CD8-positive, alpha-beta T cell (primary cell): ENCODE measurements at places on chromosomes 11 and 22.
A peak's percentile ranks its signal among the peaks of the same experiment; 100 is the strongest.

GRCh38 chr11:101470881-101471520 lies 112.8 kb downstream of the TRPC6 start:
- no peak for DNase-seq

- no peak for DNase-seq
Measured at GRCh38 chr11:122393209-122393860, 262.2 kb upstream of the UBASH3B start.

DNA sequence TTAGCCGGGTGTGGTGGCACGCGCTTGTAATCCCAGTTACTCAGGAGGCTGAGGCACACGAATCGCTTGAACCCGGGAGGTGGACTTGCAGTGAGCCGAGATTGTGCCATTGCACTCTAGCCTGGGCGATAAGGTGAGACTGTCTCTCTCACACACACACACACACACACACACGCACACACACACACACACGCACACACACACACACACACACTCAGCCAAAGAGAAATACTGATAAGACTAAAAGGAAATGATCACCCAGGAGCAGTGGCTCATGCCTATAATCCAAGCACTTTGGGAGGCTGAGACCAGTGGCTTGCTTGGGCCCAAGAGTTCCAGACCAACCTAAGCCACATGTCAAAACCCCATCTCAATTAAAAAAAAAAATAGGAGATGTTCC lies 20.8 kb downstream of the HSPA8 start:
- DNase-seq: no peak

GRCh38 chr11:129458278-129458677 lies 82.6 kb downstream of the BARX2 start:
- no peak for DNase-seq

DNA sequence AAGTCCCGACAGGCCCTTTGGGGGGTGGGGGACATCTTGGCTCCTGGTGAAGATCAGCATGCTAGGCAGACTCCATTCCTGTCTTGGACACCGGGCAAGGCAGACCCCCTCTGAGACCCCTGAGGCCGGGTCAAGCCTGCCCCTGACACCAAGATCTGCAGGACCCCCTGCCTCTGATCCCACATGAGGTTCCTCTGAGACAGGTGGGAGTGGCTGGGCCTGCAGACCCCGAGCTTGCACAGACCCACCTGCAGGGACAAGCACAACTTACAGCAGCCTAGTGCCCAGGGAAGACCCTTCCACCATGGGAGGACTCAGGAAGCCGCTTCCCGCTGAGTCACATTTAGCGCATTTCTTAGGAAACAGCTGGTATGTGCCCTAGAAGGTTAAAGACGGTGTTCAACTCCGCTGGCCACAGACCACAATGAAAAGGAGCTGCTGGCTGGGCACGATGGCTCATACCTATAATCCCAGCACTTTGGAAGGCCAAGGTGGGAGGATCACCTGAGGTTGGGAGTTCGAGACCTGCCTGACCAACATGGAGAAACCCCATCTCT lies 15.5 kb downstream of the ARVCF start:
- no peak for DNase-seq

DNA sequence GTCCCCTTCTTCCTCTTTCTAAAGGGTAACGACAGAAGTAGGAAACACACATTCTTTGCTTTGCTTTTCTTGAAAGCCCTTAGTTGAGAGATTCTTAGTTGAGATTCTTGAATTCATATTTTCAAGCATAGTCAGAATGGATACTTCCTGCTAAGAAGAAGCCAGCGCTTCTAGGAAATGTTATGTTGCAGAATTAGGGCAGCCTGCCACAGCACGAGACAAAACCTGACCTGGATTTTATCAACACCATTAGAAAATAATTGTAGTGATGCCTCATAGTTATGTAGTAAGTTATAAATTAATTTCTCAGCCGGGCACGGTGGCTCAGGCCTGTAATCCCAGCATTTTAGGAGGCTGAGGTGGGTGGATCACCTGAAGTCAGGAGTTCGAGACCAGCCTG lies 37.9 kb upstream of the NUP160 start:
- DNase-seq: no peak

DNA sequence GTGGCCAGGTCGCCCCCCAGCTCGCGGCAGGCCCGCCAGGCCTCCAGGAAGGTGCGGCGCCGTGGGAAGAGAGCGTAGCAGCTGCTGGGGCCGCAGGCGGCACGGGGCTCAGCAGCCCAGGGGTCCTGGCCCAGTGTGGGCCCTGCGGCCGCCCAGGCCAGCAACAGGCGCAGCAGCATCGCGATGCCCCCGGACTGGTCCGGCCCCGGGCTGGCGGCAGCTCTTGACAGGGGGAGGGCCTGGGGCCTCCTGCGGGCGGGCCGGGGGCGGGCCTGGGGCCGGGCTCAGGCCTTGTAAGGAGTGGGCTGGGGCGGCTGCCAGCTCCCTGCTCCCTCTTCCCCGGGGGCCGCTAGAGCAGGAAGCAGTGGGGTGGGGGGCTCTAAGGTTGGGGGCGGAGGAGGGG lies at the start of gene CD248:
Gene CD248, minus strand, starts transcription at position 196 of the 403 bp plus-strand sequence. Its CDS starts 17 bp downstream, at position 179.
- peak; percentile 61 for DNase-seq

GRCh38 chr22:49369726-49370626 lies 457.7 kb downstream of the BRD1 start:
- no peak for DNase-seq

GRCh38 chr22:24536089-24536488 lies 18.8 kb downstream of the GUCD1 start:
- no peak for DNase-seq

DNA sequence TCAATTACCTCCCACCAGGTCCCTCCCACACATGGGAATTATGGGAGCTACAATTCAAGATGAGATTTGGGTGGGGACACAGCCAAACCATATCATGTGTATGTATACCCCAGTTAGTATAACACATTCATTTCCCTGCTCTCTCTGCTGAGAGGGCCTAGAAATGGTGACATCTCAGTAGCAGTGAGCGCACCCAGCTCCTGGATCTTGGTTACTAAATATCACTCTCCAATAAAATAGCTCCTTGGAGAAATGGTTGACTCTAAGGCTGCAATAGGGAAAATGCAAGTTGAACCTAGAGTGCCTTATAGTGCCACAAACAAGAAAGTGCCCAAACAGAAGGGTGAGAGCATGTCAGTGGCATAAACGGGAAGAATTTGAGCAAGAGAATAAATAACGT lies 59.6 kb downstream of the ARHGEF12 start:
- DNase-seq: no peak

- DNase-seq: no peak
Measured at GRCh38 chr11:42482822-42483221, 829.0 kb upstream of the API5 start.

DNA sequence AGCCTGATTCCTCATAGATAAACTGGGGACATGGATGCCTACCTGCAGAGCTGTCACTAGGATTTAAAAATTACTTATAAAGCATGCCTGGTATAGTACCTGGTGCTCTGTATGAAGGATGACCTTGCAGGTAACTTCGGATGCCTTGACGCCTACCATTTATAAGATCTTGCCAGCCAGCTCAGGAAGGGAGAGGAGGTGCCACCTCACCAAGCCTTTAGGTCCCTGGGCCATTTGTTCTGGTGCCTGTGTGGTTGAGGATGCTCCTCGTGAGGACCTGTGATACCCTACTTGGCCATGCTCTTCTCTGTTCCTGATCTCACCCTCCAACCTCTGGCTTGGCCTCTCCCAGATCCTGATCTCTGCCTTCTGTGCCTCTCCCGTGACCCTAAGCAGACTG lies 85.2 kb downstream of the FDX1 start:
- no peak for DNase-seq

GRCh38 chr11:73350908-73351636 lies 25.1 kb upstream of the RELT start:
- DNase-seq: peak; percentile 59

- DNase-seq: no peak
Measured at GRCh38 chr11:73236854-73237253, 18.8 kb downstream of the P2RY2 start.

GRCh38 chr11:44634401-44635281 lies 69.2 kb downstream of the CD82 start:
- peak; percentile 41 for DNase-seq

DNA sequence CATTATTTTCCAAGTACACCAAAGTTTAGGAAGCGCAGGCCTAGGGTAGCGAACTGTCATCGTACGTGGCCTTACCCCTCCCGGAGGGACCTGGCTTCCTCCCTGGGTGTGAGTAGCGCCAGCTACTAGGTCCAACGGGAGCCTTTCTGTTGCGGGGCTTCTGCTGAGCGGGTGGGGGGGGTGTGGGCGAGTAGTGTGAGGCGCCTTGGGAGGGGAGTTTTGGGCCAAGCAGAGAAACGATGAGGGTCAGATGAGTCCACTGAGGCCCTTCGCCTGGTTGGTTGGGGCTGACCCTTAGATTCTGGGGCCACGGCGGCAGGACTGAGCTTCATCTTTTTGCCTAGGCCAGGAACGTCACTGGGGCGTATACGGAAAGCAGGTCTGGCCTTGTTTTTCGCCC lies 868 bp downstream of the TEF start:
- no peak for DNase-seq

GRCh38 chr11:125314276-125315078 lies 149.9 kb downstream of the PKNOX2 start:
- DNase-seq: no peak

GRCh38 chr22:17013396-17014100 lies 5.5 kb upstream of the GAB4 start:
- DNase-seq: no peak

DNA sequence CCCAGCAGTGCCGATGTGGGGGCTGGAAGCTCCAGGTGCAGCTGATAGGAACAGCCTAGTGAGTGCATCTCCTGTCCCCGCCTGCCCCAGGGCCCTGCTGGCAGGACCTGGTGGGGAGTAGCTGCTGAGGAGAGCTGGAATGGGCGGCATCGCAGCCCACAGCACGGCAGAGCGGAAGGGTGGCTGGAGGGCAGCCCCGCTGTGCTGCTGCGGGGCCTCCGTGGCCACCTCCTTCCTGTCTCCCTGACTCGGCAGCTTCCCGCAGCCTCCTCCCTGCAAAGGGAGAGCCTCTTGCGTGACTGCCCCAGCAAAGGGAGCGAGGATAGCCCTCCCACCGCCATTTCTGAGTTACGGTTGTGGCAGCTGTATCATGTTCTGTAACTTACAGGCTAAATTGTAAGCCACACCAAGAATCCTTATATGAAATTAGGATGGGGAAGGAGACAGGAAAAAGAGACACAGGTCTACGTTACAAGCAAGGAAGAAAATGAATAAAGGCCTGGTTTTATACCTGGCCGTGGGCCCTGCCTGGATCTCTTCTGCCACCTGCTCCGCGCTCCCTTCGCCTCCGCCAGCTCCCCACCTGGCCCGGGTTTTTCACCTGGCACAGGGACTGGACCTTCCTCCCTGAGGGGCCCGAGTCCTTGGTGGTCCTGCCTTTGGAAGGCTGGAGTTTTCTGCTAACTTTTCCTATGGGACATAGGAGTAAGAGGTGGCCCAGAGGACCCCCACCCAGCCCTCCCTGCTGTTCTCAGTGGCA lies 10.0 kb downstream of the TPCN2 start:
- DNase-seq: no peak

DNA sequence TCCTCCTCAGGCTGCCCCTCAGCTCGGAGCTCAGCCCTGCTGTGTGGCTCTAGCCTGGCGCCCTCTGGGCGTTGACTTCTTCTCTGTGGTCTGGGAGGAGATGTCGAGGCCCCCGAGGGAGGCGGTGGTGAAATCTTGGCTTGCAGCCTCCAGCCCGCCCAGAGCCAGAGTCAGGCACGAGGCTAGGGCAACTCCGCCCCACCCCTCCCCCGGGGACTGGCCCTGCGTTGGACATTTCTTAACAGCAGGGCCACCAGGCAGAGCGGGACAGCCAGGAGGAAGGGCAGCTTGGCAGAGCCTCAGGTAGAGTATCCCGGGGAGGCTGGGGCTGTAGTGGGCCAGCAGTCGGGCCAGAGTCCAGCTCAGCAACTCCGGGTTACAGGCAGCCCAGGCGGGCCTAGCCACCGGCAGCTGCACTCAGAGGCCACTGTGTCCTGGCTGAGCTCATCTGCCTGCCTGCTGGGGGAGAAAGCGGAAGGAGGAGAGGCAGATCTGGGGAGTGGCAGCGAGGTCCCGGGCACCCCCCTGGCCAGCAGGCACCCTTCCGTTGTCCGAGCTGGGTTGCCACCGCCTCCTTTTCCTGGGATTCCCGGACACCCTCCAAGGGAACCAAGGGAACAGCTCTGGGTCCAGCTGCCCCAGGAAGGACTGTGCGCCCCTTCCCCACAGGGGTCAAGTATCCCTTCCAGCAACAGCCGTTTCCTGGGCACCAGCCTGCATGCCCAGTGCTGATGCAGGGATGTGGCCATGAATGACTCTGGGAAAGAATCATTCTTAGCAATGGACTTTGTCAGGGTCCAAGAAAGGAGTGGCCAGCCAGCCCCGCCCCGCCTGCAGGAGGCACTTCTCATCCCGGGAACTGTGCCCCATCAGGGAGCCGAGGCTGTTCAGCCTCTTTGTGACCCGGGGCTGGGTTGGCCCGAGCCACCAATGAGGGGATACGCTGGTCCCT lies at the start of gene ALDH3B1:
Gene ALDH3B1, plus strand, starts transcription at position 238 of the 952 bp plus-strand sequence. CDS start 4,971 bp downstream, outside the sequence.
- DNase-seq: no peak

DNA sequence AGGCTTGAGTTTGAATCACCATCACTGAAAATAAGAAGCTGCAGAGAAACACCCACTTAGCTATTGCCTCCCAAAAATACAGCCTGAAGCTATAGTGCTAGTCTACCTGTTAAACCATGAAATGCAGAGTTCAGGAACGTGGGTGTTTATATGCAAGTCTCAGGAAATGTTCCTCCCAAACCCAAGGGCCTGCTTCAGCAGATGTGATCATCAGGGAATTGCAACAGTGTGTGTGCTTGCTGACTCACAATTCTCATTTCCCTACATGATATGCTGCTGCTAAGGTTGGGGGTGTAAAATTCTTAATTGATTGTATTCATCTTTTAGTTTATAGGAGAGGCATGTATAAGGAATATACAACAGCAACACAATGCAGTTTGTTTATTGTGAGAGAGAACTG lies 49.6 kb downstream of the NUP98 start:
- no peak for DNase-seq

- peak; percentile 71 for DNase-seq
Measured at GRCh38 chr22:46803031-46803880, 40.8 kb downstream of the TBC1D22A start.

DNA sequence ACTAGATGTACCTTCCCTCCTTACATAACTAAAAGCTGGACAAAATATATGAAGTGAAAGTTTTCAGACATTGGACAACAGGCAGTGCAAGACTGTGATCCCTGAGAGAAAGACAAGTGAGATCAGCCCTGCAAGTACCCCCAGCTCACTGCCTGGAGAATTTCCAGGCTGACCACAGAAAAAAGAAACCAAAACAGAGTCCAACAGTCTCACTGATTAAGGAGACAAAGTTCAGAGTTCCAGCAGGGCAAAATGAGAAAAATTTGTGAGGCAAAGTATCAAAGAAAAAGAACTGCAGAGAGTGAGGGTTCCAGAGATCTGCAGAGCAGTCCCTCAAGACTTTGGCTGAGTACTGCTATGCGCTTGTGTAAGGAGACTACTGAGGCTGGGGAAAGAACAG lies 47.3 kb upstream of the TMEM45B start:
- no peak for DNase-seq

DNA sequence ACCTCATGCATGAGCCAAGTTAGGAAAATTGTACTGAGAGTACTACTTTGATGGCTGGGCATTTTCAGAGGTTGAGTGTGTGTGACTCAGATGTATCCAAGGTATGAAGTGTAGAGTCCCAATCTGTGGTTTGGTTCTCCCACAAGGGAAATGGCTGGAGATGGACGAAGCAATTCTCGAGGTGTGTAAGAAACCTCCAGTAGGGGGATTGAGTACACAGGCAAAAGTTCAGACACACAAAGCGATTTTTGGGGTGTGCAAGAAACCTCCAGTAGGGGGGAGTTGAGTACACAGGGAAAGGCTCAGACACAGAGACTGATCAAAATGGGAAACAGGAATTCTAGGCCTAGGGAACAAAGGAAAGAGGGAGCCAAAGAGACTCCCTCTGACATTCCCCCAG lies 1536.3 kb downstream of the FAM181B start:
- DNase-seq: no peak
